ENCODE measurements at places on chromosomes 6 and 20. TPM values are rescaled to one million over a fixed set of nuclear protein-coding genes. Genes with fewer than 3 reads are reported as not detected.

Gene TMEM244
- total RNA-seq, result not detected

Gene DEFB132
- total RNA-seq, result not detected

Gene C6orf47
- total RNA-seq, result 24.2 TPM

Gene PGK2
- not detected for total RNA-seq

Gene GLP1R
- not detected for total RNA-seq

Gene TBXT
- not detected for total RNA-seq

Gene PRL
- total RNA-seq, result not detected

Gene SNAP25
- not detected for total RNA-seq

Gene BCL2L1
- total RNA-seq, result 28.8 TPM

Gene NOX3
- total RNA-seq, result not detected

Gene ARFGAP1
- total RNA-seq, result 35.5 TPM

Gene GPX5
- total RNA-seq, result not detected

Gene PHACTR1
- 0.77 TPM for total RNA-seq

Gene TFAP2A
- total RNA-seq, result 0.11 TPM

Gene HLA-DQB2
- total RNA-seq, result not detected

Gene ELOVL4
- total RNA-seq, result 0.60 TPM

Gene FAM217A
- total RNA-seq, result not detected

Gene SEMG1
- not detected for total RNA-seq

Gene PLEKHG1
- total RNA-seq, result 19.5 TPM

Gene TRIM26
- total RNA-seq, result 26.7 TPM

Gene MDFI
- total RNA-seq, result 27.0 TPM

Gene TRIM31
- not detected for total RNA-seq

Gene OR2H1
- not detected for total RNA-seq

Gene FOXQ1
- not detected for total RNA-seq

Gene KIAA1755
- total RNA-seq, result 0.22 TPM

Gene FAM83B
- not detected for total RNA-seq

Gene SYNE1
- 69.7 TPM for total RNA-seq

Gene C6orf58
- total RNA-seq, result 0.11 TPM

Gene MEP1A
- total RNA-seq, result not detected

Gene LINC00237
- not detected for total RNA-seq

Gene ZC3H12D
- not detected for total RNA-seq

Gene HLA-DMB
- 0.34 TPM for total RNA-seq

Gene PARD6B
- 0.26 TPM for total RNA-seq

Gene BPIFB1
- total RNA-seq, result not detected

Gene SLC4A11
- 7.8 TPM for total RNA-seq

Gene CLPSL2
- total RNA-seq, result not detected

Gene EYS
- total RNA-seq, result not detected

Gene SERINC3
- total RNA-seq, result 130 TPM

Gene TMC2
- not detected for total RNA-seq

Gene REM1
- total RNA-seq, result 0.11 TPM

Gene SPATS1
- not detected for total RNA-seq

Gene CLDN20
- total RNA-seq, result not detected

Gene TNFRSF6B
- total RNA-seq, result 1.8 TPM

Measured in dermis lymphatic vessel endothelial cell (primary cell).